Kidney epithelial cell (primary cell): ENCODE measurements at places on chromosomes 11 and 22. TPM values are rescaled to one million over a fixed set of nuclear protein-coding genes. Genes with fewer than 3 reads are reported as not detected.

DNA sequence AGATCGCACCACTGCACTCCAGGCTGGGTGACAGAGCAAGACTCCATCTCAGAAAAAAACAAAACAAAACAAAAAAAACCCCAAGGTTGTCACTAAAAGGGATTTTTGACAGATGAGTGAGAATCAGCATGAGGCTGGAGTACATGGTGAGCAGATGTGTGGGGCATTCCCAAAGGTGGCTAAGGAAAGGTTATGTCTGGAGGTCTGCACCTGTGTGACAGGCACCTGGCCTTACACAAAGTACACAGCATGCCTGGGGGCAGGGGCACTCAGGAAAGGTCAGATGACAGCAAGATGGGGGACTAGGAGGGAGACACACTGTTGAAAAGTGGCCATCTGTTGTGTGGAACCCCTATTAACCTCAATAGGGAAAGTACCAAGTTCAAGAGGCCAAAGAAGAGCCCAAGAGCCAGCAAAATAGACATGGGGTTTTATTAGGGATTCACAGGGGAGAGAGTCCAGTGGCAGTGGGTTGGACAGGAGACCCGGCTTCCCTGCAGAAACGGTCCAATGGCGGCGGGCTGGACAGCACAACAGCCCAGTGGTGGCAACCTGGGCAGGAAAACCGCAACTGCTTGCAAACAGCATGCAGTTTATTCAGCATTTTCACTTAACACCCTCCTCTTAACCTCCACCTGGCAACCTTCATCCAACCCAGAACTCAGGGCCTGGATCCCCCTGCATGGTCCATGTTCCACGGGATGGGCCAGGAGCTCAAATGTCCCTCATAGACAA is 101.1 kb downstream of the MICAL2 start:
- DNase-seq, result no peak

MIOX gene
- total RNA-seq, result 0.68 and 1.8 TPM in 2 replicates

MYBPC3 gene
- total RNA-seq, result not detected in 2 replicates

DNA sequence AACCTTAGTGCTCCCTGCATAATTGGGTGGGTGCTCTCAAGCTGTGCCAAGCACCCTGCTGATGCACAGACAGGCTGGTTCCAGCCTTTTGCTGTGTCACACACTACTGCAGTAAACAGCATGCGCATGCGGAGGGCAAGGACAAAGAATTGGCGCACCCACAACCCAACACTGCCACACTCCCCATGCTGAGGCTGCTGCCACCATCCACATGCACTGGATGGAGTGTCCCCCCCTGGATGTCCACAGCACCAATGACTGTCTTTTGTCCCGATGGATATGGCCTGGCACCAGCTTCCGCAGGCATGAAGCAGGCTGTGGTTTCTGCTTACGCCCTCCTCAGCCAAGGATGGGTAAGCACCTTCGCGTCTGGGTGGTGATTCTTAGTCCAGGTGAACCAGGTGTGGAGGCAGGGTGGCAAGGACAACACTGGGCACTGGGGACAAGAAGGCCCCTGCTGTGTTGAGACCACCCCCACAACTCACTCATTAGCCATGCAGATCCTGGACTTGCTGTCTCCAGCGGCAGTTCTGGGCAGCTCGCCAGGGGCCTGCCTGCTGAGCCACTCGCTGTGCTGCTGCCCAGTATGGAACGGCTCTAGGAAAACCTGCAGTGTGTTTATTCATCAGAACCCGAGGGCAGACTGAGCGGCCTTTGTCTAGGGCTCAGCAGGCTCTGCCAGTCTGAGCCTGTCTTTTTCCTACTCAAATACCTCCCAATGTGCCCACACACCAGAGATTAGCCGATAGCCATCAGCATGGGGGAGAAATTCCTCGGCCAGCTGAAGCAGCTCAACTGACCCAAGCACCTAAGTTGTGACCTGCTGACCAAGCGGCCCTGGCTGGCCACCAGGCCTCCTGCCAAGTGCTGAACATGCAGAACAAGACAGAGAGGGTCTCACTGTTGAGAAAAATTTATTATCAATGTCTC is 8.2 kb upstream of the NAP1L4 start:
- DNase-seq, result no peak

DNA sequence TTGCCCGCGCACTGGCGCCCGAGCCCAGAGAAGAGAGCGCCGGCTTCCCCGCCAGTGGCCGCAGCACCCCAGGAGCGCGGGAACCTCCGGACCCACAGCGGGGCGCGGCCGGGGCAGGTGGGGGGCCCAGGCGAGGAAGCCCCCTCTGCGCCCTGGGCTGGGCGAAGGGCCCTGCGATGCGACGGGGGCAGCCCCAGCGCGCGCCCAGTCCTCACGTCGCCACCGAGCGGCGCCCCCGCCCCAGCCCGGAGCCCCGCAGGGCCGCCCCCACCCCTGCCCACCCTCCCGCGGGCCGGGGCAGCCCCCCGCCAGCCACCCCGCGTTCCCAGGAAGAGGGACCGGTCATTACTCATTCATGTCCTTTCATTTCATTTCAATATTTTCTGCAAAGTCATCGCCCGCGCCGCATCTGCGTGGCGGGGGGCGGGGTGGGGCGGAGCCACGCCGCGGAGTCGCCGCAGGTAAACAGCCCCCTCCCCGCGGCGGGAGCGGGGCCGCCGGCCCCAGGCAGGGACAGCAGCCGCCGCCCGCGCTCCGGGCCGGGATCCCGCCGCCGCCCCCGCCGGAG is 673 bp upstream of the PANX2 start:
- DNase-seq, result no peak

FIBIN gene
- 0.89 and 1.3 TPM in 2 replicates for total RNA-seq

IFT27 gene
- total RNA-seq, result 25.5 and 26.5 TPM in 2 replicates

DNA sequence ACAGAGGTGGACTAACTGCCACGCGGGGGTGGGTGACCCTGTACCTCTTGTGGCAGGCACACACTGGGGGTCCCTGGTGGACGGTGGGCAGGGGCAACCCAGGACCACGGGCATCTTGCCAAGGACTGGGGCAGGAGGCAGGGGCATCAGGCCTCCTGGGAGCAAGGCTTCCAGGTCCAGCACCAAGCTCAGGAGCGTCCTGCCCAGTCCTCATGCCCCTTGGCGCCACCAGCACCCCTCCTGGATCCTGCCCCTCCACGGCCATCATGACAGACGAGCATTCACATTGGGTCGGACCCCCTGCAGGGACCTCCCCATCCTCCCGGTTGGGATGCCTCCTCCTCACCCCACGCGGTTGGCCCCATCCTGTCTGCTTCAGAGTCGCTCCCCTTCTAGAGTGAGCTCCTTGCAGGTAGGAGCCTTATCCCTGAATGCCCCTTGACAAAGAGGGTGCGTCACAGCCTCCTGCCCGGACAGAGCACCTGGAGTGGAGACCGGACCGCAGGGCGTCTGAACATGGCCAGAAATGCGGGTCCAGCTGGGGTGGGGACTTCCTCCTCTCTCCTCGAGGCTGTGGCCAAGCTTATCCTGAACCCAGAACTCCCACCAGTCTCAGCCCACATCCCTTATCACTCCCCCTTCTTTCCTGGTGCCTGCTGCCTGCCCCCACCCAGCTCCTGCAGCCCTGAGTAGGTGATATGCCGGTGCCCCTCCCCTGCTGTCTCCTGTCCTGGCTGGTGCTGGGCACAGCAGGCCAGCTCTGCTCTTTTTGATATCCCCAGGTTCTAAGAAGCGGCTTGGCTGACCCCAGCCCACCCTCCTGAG is 40.3 kb downstream of the IGF2 start:
- DNase-seq, result no peak
